Ascending aorta (tissue), 2 donors: ENCODE measurements at places on chromosomes 6 and 20.

DNA sequence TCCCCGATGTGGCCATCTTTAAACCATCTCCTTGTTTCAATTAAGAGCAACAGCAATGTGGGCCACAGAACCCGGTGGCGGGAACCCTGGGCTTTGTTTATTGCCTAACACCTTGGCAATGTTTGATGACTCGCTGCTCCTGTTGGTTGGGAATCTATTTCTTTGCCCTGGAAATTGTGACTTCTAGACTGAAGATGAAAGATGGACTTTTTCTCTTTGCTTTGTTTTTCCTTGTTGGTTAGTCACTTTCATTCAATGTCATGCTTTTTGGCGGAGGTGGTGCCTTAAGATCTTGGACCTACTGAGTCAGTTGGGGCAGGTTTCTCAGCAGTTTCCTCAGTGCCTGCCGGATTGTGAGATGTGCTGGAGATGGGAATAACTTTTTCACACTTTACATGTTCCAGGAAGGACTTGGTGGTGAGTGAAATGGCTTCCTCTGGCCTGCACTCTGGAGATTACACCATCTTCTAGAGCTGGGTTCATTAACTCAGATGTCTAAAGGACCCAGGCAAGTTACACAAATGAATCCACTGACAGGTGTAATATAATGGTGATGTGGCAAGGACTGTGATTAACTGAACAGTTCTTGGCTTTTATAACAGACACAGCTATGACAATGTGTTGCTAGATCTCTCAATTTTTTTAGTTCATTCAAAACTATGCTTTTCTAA is 56.3 kb downstream of the TSHZ2 start:
- DNase-seq, result no peak

- DNase-seq, result no peak
These were observed 13.6 kb downstream of the GLP1R start for GRCh38 chr6:39062014-39062740.

DNA sequence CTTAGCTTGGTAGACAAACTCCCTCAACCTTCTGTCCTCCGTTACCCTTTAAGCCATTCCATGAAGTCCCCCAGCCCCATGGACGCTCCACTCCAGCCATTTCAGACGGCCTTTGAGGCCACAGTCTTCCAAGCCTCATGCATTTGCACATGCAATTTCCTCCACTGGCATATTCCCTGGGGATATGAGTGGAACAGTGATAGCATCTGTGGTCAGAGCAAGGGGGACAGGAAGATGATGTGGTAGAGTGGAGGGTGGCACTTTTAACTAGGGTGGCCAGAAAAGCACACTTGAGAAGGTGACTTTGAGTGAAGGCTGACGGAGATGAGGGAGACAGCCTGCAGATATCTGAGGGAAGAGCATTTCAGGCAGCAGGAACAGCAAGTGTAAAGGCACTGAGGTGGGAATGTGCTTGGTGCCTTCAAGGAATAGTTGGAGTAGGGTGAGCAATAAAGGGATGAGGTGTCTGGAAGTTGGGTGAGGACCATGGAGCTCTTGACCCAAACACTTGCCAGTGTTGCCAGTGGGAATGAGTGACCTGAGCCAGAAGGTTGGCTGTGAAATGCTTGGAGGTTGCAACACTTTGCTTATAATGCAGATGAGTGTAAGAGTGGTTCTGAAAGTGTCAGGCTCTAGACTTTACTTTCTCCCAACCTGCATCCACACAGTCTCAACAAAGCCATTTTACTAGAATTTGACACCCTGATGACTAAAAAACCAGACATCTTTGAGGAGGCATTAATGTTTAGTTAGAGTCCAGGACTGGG is 275.6 kb upstream of the SUPT3H start:
- peak; percentile 21 for DNase-seq

DNA sequence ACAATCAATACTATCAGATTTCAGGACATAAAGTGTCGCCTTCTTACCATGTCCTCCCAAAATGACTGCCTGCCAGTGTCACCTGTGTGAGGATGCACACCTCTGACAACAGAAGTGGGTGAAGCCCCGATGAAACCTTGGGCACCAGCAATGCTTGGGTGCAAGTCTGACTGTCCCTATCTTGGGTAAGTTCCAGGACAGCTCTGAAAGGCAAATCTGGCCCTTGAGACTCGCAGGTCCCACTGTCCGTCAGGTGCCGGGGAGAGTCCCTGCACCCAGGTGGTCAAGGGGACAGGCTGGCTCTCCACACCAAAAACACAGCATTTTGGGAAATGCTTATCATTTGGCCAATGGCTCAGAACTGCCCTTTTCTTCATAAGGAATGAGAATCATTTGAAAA is 43.3 kb downstream of the EZR start:
- DNase-seq, result no peak

GRCh38 chr20:10508060-10508459 is 73.0 kb downstream of the SLX4IP start:
- no peak for DNase-seq

GRCh38 chr6:80440496-80441115 is 334.1 kb downstream of the BCKDHB start:
- no peak for DNase-seq

- DNase-seq, result no peak
These were observed 19.5 kb downstream of the OR2B2 start for GRCh38 chr6:27892649-27893058.

DNA sequence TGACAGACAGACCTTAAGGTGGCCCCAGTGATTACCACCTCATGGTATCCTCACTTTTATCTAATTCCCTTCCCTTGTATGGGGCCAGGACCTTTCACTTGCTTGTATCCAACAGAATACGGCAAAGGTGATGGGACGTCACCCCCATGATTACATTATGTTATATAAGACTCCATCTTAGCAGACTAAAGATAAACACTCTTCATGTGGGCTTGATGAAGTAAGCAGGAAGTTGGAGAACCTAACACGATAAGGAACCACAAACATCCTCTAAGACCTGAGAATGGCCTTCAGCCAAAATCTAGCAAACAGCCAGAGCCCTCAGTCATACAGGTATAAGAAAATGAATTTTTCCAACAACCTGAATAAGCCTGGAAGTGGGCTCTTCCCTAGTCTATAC is 8.0 kb downstream of the SLC17A3 start:
- no peak for DNase-seq

DNA sequence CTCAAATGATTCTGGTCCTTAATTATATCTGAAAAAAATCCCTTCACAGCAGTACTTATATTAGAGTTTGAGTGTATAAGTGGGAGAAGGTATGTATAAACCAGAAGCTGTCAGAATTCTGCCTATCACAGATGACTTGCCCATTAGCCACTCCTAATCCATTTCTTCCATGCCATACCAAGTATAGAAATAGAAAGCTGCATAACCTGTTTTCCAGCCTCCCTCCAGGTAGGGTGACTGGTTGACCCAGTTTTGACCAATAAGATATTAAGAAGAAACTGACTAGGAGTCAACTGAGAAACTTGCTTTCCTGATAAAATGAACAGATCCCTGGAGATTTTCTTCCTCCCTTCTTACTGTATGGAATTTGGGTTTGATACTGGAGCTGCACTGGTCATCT is 112.2 kb upstream of the GRIK2 start:
- DNase-seq, result no peak

DNA sequence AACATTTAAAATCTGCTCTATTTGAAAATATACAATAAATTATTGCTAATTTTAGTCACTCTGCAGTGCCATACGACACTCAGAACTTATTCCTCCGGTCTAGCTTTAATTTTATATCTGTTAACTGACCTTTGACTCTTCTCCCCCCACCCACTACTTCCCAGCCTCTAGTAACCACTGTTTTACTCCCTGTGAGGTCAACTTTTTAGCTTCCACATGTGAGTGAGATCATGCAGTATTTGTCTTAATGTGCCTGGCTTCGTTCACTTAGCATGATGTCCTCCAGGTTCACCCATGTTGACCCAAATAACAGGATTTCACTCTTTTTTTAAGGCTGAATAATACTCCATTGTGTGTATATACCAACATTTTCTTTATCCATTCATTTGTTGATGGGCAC is 80.8 kb downstream of the RPP40 start:
- DNase-seq, result no peak

GRCh38 chr6:42068173-42068572 is 17.8 kb downstream of the TAF8 start:
- DNase-seq, result no peak

DNA sequence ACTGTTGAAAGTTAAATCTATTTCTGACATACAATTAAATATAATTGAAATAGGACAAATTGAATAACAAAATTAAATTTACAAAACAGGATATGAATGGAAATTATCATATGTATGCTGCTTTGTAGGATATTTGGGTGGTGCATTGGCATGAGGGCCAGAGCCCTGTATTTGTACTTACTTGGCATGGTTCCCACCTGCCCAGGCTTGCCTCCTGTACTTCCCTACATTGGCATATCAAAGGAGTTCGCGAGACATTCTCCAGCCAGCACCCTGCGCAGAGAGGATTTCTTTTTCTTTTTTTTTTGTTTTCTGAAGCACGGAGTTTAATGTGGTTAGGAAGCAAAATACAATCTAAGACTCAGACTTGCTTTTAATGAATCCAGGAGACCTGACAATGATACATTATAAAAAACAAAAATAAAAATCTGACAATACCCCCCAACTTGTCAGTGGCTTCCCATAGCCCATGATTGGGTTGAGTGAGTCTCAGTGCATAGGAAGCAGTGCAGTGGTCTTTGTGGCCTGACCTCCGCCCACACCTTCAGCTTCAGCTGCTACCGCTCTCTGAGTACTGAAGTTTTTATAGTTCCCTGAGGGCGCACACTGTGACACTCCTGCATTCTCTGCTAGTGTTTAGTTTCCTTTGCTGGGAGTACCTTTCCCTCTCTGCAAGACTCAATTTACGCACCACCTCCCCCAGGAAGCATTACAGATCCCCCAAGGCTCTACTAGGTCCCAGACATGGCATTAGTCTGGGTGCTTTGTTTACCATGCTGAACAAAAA is 440.8 kb downstream of the UTRN start:
- DNase-seq, result no peak

- no peak for DNase-seq
These were observed at the start of gene ANGPT4 for GRCh38 chr20:916125-916799. ANGPT4 (minus strand) TSS chr20:916334; CDS start chr20:916214, 120 bp downstream.

DNA sequence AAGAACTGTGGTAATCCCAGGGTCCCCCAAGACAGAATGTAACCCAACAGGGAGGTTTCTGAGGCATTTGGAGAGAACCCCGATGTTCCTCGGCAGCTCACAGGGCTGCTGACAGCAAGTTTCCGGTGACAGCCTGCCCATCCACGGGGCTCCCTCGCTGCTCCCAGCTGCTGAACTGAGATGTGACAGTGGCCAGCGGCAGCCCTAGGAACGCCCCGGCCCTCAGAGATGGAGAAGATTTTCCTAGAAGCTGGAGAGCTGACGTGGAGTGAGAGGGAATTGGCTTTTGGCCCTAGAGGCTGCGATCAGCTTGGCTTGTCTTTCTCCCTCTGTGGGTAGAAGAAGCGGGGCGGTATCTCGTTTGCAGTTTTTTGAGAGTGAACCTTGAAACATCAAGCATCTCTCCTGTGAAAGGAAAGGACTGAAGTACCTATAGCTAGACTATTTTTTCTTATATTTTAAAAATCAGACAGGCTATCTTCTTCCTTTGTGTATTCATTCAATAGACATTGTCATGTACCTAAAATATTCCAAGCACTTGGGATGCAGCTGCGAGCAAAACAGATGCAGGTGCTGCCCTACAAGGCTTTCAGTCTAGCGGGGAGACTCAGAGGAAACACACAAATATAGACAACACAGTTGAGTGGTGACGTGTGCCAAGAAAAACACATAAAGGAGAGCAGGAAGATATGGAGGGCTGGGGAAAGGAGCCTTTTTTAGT is 28.4 kb upstream of the NFATC2 start:
- DNase-seq, result peak; percentile 68

DNA sequence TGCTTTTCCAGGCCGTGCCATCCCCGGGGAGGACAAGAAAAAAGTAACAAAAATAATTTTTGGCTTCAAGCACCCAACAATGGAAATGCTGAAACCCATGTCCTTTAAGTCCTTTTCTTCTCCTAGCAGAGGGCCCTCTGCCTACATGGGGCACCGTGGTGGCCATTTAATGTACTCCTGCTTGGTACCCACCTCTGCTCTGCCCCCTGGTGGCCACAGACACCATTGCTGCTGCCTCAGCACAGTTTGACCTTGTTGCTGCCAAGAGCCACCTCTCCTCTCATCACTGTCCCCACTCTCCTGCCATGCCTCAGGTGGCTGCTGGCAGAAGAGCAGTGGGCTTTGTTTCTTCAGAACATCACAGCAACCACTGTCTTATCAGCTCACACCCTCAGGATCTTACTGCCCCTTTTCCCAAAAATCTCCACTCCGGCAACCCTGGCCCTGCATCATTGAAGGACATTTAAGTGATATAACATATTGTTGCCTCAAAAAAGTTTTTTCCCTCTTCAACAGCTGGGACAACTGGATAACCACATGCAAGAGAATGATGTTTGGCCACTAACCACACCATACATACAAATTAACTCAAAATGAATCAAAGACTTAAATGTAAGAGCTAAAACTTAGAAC is 12.9 kb upstream of the ARMC2 start:
- DNase-seq, result peak; percentile 58

GRCh38 chr20:37356387-37356786 is 10.4 kb downstream of the SRC start:
- DNase-seq, result peak; percentile 57

- DNase-seq, result no peak
These were observed 38.1 kb upstream of the UTRN start for GRCh38 chr6:144246988-144247387.

DNA sequence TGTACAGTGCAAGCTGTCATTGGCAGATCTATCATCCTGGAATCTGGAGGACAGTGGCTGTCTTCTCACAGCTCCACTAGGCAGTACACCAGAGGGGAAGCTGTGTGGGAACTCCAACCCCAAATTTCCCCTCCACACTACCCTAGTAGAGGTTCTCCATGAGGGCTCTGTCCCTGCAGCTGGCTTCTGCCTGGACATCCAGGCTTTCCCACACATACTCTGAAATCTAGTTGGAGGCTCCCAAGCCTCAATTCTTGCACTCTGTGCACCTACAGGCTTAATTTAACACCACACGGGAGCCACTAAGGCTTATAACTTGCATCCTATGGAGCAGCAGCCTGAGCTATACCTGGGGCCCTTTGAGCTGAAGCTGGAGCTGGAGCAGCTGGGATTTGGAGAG is 43.0 kb upstream of the TRIM39 start:
- no peak for DNase-seq

GRCh38 chr20:1326031-1326930 is 2.7 kb downstream of the SDCBP2 start:
- DNase-seq, result peak; percentile 37

GRCh38 chr6:88089708-88090107 is 42.1 kb downstream of the SPACA1 start:
- no peak for DNase-seq

DNA sequence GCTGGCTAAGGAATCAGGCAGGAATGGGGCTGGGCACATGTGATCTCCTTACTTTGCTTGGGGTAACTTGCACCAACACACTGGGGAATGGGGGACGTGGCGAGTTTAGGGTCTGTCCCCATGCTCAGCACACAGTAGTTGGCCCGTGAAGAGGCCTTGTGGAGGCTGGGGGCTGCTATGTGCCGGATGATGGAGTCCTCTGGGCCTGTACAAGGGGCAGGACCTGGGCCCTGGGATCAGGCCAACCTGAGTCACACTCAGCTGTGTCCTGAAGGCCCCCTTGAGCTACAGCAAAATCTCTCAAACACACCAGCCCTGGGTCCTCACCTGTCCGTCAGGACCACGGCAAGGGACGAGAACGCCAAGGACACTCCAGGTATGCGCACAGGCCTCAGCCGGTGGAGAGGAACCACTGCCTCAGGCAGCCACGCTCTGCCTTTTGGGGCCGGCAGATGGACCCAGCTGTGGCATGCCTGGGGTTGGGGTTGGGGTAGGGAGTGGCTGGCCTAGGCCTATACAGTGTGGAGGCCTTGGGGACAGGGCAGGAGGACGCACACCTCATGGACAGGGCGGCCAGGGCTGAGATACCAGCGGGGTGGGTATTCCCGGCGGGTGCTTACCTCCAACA is 11.1 kb downstream of the UCKL1 start:
- DNase-seq, result no peak
